ENCODE measurements at places on chromosomes 5 and 9. TPM values are rescaled to one million over a fixed set of nuclear protein-coding genes. Genes with fewer than 3 reads are reported as not detected.
A peak's percentile ranks its signal among the peaks of the same experiment; 100 is the strongest.

Gene ZNF608
- not detected for polyA plus RNA-seq

DNA sequence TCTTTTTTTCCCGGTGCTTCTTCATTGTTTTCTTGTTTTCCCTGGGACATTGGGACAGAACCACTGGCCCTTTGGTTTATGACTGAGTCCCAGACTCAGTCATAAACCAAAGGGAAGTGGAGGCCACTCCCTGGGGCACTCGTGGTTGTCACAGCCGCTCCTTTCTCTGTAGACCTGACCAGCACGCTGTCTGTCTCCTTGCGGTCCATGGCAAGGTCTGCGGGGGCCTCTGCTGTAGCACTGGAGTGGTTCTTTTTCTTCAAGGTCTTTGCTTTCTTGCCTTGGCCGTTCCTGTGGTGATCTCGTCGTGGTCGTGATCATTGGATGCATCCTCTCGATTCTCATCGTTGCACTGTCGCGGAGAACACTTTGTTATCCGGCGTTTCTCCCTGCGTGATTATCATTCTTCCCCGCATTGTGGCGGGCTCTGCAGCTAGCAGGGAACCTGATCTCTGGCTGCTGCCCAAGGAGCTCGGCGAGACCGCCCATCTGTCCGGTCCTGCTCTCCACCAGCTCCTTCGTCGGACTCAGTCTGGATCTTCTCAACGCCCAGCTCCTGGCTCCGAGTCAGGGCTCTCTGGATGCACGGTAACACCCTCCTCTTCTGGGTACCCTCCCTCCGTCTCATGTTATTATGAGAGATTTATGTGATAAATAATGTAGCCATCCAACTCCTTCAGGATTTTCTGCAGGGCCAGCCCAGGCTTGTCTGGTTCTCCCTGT lies 43.5 kb upstream of the MPDZ start:
- DNase-seq: no peak
- no peak overlapping the region for H3K27ac ChIP-seq
- H3K4me1 ChIP-seq: no peaks in the 10 kb centered on the region

GRCh38 chr5:76153271-76153670 lies 70.1 kb downstream of the SV2C start:
- no peaks in the 10 kb centered on the region for H3K36me3 ChIP-seq
- H3K4me1 ChIP-seq: no peaks in the 10 kb centered on the region
- DNase-seq: no peak

GRCh38 chr5:71891856-71892255 lies 172.8 kb downstream of the CARTPT start:
- DNase-seq: no peak
- H3K4me3 ChIP-seq: no peak overlapping the region
- H3K27me3 ChIP-seq: no peaks in the 10 kb centered on the region
- no peak overlapping the region for H3K27ac ChIP-seq
- H3K4me1 ChIP-seq: no peaks in the 10 kb centered on the region
- H3K36me3 ChIP-seq: no peaks in the 10 kb centered on the region

DNA sequence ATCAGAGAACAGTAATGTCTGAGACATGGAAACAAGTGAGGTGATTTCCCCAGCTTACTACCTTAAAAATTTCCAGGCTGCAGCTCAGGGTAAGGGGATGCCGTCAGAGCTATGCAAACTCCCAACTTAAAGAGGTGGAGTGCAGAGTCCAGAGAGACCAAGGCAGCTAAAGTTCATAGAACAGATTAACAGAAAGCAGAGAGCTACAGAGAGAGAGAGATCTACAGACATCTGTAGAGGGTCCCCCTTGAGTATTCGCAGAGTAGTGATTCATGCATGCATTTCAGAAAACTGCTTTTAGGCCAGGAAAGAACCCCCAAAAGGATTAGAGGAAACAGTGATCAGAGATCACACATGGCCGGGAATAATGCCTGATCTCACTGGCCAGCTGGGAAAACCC lies 306.2 kb upstream of the PUM3 start:
- no peaks in the 10 kb centered on the region for H3K27me3 ChIP-seq
- no peaks in the 10 kb centered on the region for H3K36me3 ChIP-seq
- no peak for DNase-seq
- no peaks in the 10 kb centered on the region for H3K4me1 ChIP-seq
- H3K27ac ChIP-seq: no peak overlapping the region

DNA sequence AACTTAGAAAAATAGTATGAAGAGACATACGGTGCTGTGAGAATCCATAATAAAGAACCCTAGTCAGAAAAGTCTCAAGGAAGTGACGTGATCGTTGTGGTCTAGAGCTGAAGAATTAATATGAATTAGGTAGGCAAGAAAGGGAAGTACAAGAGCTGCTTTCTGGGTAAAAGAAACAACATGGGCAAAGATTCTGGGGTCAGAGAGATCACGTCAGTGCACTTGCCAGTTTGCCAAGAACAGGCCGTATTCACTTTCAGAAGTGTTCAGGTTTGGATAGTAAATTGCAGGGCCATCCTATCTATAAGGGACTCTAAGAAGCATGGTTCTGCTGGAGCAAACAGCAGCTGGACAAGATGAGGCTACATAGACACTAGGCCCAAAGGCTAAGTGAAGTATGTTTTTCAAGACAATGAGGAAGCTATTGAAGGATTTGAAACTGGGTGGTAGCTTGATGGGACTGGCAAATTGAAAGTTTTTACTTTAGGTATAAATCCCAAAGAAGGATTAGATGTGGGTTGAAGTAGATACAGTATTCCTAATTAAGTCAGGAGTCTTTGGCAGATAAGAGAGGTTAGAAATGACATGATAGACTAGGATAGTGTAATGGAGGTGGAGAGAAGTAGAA lies 4.8 kb upstream of the CHD1 start:
- H3K27me3 ChIP-seq: no peaks in the 10 kb centered on the region
- peak overlapping the region; percentile 98 for H3K27ac ChIP-seq
- no peaks in the 10 kb centered on the region for H3K36me3 ChIP-seq
- H3K4me3 ChIP-seq: no peak overlapping the region
- H3K4me1 ChIP-seq: peaks cover 33% of the 10 kb centered on the region

GRCh38 chr9:75456698-75457097 lies 368.4 kb downstream of the OSTF1 start:
- H3K4me3 ChIP-seq: no peak overlapping the region
- H3K27ac ChIP-seq: no peak overlapping the region

Gene EFNA5
- not detected for polyA plus RNA-seq
